Fibroblast of pulmonary artery (primary cell): ENCODE measurements at places on chromosomes 4 and X.

GRCh38 chrX:18649498-18649951, 22.4 kb downstream of the RS1 start:
- no peak for DNase-seq

- no peak for DNase-seq
These were observed at the start of gene VGLL1 for GRCh38 chrX:136531951-136532350. VGLL1 (plus strand) TSS chrX:136532215; CDS start chrX:136536021, 3,806 bp downstream.

DNA sequence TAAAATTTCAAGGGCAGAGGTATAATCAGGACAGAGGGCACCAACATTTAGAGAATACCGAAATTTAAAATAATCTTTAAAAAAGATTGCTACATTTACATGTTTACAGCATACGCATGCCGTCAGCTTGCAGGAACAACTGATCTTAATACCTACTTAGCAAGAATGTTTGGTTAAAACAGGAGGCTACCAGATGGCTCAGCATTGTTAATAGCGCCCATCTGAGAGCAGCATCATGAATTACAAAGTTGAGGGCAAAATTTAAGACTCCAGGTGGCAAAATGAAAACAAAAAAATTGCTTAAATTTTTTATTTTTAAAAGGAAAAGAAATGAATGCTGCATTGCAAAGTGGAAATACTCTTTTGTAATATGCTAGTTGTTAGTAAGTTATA, 241.3 kb downstream of the C4orf33 start:
- DNase-seq = no peak

DNA sequence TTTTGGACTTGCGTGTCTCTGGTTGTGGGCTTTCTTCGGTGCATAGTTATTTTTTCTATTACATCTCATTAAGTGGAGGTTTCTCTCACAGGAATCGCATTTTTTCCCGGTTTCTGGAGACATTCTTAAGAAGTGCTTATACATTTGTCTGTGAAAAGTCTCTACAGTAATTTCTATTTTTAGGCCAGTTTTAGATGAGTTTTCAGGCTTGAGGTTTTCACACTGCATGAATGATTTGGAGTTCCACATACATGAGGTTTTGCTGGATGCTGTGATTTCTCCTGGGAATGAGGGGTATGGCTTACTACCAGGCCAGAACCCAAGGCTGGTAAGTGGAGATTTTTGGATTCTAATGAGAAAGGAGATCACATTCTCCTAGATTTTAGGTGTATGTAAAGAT, 422.6 kb upstream of the SLIT2 start:
- no peak for DNase-seq

DNA sequence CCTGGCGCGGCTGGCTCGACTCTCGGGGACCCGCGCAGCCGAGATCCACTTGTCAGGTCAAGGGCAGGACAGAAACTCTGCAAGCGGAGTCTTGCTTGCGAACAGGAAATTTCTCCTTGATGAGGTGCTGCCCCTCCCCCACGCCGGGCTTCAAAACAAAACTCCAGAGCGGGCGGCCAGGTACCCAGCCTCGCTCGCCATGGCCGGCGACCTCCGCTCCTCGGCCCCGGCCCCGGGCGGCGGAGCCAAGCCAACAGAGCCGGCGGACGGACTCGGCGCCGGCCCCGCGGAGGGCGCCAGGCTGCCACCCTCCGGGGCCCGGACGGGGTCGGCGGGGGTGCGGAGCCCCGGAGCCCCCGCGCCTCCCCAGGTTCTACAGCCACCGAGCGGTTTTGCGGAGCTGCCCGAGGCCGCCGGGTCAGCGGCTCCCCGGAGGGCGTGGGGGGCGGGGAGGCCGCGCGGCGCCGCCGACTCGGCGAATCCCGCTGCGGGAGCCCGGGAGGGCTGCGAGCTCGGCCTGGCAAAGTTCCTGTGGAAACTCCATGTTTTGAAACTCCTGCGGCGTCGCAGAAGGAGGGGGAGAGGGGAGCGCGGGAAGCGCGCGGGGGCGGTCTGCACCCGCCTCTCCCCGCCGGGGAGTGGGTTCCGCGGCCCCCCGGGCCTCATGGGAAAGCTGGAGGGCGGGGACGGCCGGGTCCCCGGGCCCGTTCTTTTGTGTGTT, 11.7 kb upstream of the BCOR start:
- peak; percentile 68 for DNase-seq

GRCh38 chr4:170698334-170698733, 608.6 kb upstream of the AADAT start:
- no peak for DNase-seq
